ENCODE measurements at places on chromosomes 7 and 10.

DNA sequence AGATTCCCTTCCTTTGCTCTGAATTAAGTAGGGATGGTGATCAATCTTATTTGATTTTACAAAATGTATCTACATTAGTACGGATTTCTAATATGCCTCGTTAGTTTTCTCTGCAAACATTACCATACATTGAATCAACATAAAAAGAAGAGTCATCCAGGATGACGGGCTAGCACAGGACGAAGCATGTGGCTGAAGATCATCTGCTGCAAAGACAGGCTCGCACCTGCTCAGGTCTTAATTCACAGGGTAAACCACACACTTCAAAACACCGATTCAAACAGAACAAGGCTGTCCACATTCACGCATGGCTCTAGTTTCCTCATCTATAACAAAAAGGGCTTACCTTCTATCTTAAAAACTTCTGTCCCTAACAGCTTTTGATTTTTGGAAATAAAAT, 323.0 kb downstream of the PARD3 start:
- DNase-seq = no peak

- DNase-seq = no peak
Measured at GRCh38 chr7:28395831-28396230, 16.5 kb upstream of the CREB5 start.

DNA sequence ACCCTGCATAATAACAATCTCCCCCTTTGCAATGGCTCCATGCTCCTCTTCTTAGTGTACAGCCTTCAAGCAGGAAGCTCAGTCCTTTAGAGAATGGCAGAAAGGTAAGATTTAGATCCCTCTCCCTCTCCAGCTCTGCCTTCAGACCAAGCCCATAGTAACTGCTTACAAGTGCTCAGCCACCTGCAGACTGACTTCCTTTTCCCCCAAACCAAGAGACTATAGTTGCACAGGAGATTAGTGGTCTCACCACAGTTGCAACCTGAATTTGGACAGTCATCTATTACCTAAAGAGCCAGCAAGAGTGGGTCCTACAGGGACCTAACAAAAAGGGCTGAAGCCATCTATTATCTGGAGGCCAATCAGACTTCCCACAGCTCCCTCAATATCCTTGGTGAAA, 16.5 kb downstream of the FBXL13 start:
- no peak for DNase-seq

GRCh38 chr7:15481132-15481531, 80.7 kb downstream of the AGMO start:
- DNase-seq = no peak

DNA sequence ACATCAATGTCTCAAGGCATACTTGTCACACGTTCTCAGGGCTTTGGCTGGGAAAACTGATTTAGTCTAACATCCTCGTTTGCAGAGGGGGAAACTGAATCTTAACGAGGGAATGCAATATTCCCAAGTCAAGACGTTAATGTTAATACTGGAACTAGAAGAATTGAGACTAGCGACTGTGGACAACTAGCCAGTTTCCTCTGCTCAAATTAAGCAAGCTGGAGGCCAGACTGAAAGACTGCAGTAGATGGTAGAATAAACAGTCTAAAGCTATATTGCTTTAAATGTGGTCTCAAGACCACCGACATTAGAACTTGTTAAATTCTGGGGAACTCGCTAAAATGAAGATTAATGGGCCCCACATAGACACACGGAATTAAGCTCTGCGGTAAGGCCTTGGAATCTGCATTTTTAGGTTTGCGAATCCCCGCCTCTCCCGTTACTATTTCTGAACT, 639 bp upstream of the TFAM start:
- DNase-seq = no peak

DNA sequence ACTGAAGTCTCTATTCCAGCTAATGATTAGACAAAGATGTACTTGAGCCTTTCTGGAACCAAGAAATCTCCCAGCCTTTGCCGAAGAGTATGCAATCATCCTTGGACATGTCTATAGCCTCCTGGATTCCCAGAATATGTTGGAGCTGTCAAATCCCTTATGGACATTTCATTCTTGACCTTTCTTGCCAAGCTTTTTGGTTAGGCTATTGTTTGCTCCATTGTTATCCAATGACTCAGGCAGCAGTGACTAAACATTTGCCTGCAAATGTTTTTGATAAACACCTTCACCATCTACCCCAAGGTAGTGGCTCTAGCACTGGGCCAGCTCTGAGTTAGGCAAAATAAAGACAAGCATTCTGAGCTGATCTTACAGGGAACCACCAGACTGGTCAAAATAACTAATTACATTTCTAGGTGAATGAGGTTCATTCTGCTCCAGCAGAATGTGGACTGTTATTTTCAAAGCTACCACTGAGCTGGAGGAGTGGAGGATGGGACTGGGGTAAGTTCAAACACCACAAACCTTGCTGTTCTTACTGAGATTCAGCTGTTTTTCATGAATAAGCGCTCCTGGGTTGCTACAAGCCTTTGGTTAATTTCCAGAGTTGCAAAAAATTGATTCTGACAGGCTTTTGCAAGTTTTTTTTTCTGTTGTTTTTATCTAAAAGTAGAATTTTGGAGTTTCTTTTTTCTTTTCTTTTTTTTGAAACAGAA, 81.0 kb downstream of the TMEM270 start:
- no peak for DNase-seq

DNA sequence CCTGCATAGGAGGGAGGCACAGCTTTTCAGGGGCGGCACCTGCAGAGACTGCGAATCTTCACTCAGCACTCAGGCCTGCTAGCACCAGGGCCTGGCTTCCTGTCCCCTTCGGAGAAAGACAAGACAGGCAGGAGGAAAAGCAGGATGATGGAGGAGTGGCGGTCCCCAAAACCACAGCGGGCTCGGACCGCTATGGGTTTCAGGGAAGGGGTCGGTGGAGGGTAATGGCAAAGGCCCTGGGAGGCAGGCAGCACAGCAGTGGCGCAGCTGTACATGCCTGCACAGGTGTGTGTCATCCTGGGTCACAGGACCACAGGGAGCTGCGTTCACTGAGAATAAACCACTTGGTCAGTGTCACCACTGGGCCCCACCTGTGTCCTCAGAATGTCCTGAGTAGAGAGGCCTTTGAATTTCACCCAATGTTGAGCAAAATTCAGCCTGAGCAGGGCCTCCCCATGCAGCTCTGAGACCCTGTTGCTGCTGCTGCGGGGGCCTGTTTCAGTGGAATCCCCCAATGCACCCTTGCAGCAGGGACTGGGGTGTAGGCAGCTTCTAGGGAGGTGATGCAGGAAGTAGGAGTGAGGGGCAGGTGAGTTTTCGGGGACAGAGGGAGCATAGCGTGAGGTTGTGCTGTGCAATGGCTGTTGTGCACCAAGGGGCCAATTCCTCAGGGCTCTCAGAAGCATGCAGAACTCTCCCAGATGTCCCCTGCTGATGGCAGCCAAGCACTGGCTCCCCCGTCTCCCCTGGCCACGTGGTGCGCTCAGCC, 90.6 kb upstream of the PPP2R2D start:
- no peak for DNase-seq

DNA sequence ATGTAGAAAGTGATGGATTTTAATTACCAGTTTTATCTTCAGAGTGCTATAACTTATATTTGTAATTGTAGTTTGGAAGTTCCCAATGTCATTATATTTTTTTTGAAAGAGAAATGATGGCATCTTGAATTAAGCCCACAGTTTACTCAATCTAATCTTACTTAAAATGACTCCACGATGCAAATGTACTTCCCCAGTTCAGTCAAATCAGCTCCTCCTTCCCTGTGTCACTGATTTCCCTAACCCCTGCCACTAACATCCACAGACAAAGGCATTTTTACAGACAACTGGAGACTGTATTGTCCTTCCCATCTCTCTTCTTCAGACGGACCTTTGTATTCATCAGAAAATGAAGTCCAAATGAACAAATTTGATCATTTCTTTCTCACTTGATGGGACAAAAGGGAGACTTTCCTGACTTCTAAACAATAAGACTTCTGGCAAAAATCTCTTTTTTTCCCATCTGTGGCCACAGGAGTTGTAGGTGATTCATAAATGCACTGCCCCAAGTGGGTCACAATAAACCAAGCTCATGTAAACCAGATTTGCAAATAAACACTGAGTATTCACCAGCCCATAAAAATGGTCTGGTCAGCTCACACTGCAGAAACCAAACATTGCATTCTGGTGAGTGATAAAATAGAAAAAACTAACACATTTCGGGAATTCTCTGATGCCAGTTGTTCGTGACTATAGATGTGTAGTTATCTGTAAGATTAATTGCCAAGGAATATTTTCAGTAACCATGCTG, 162.9 kb downstream of the FANK1 start:
- no peak for DNase-seq

DNA sequence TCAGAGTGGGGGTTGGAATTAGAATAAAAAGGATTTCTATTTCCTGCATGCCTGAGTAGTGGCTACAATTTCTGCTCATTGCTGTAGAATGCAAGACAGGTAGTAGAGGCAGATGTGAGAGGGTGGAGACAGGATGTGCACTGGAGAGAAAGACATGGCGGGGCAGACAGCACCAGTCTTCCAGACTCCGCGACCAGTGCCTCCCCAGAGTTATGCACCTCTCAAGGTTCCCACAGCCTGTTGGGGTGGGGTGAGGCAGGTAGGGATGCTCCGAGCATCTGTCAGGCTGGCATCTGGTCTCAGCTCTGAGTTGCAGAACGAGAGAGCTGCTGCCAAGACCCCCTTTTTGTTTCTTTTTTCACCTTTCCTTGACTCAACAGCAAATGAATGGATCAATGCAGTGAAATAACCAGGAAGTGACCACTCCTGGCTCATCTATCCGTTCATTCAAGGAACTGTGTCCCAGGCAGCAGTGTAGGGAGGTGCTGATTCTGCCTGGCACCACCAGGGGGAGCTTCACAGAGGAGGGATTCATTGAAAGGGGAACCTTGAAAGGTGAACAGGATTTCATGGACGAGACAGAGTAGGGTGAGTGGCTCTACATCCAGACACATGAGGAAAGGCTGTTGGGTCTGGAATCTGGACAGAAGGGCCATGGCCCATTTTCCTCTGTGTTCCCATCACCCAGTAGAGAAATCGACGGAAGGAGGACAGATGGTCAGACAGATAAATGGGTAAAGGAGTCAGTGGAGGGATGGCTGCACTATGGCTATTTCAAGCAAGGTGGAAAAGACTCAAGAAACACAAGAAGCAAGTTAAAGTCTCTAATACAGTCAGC, 17.2 kb upstream of the SLC18A3 start:
- peak; percentile 12 for DNase-seq

DNA sequence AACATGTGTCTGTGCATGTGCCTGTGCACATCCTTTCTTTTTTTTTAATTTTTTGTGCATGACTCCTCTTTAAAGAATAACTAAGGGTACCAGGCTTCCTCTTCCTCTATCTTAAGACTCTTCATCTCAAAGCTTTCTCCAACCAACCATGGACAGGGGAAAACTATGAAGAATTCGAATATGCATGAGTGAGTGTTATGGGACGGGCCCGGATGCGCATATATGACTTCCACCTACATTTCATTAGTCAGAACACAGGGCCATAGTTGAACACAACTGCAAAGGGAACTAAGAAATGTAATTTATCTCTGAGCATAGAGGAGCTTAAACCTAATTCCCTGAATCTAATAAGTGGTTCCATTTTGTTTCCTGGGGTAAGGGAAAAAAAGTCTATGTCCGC, 270.3 kb upstream of the SORCS1 start:
- DNase-seq = no peak

DNA sequence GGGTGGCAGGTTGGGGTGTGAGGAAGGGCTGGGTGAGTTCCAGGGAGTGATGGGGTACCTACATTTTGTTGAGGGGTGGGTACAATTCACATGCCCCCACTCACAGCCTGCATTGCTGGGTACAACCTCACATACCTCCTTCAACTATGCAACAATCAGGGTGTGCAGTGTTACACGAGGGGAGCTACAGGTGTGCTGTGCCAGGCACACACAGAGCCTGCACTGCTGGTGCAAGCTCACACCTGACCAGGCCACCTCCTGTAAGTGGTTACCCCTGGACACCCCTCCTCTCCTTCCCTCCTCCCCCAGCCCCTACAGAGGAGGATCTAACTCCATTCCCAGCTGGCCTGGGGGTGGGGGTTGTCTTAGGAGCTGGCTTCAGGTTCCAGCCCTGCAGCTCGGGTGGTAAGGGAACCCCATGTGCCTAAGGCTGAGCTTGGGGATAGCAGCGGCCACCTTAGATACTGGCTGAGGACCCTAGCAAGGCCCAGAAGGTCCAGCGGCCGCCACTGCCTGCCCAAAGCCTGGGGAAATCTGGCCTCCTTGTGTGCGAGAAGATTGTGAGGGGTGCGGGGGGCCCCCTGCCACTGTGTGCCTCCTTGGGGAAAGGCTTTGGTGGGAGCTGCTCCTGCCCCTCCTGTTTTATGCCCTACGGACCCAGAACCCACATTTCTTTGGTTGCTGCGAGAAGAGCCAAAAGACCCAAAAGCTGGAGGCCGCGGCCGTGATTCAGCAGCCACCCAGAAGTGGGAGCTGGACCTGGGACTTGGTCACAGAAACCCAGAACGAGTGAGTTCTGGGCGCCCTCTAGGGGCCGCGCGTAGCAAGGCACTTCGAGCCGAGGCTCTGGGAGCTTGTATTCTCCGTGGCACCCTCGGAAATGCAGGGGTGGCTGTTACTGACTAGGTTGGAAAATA, 10.8 kb downstream of the TLX1 start:
- DNase-seq = peak; percentile 63

- DNase-seq = no peak
Measured at GRCh38 chr7:50339990-50340500, 35.5 kb downstream of the IKZF1 start.

DNA sequence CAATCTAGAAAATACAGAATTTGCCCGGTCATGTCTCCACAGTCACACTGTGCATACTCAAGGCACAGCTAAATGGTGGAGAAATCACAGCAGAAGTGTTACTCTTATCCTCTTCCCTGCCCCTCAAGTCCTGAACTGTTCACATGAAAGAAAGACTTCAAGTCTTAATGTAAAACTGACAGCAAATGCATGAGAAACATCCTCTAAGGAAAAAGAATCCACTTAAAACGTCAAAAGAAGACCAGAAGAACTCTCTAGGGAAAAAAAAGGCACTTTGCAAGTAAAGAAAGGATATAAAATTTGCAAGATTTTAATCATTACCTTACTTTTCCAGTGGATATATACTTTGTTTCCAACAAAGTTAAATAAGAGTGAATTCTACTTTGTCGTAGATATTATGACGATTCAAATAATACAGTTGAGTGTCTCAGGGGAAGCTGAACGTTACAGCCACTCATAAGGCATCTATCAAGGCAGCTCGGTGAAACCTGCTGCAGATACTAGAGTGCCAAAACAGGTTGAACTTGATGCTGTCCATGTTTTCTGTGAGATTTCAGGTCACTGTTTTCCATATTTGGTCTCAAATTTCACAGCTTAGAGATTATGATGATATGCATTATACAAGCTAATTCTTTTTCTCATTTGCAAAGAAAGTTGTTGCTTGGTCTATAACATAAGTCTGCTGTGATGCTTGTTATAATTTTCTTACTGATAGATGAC, 155.0 kb downstream of the CTTNBP2 start:
- no peak for DNase-seq

- DNase-seq = no peak
Measured at GRCh38 chr10:28922127-28922526, 244.8 kb downstream of the BAMBI start.
